GM23248 (cell line): ENCODE measurements at places on chromosomes 5 and 9. TPM values are rescaled to one million over a fixed set of nuclear protein-coding genes. Genes with fewer than 3 reads are reported as not detected.

Gene ADAMTS2
- 132 and 141 TPM in 2 replicates for total RNA-seq

Gene PCDHB16
- total RNA-seq, result 4.2 and 5.1 TPM in 2 replicates

Gene FGD3
- not detected in 2 replicates for total RNA-seq

Gene KIF20A
- total RNA-seq, result 26.0 and 27.3 TPM in 2 replicates

Gene TNFSF15
- total RNA-seq, result under 0.01 TPM in 1 of 2 replicates, not detected in the other

Gene LCN10
- not detected in 2 replicates for total RNA-seq

Gene IL33
- total RNA-seq, result 3.8 and 4.7 TPM in 2 replicates

Gene ETF1
- 124 and 136 TPM in 2 replicates for total RNA-seq

Gene PCDHB10
- total RNA-seq, result 1.3 and 2.9 TPM in 2 replicates

Gene FOXD4L6
- 0.22 TPM in 1 of 2 replicates, not detected in the other for total RNA-seq

Gene PCA3
- not detected in 2 replicates for total RNA-seq

Gene SPAAR
- total RNA-seq, result not detected in 2 replicates

Gene ZDHHC11B
- total RNA-seq, result not detected in 2 replicates

Gene OR2V1
- total RNA-seq, result not detected in 2 replicates

Gene CDH10
- 1.6 and 5.7 TPM in 2 replicates for total RNA-seq

Gene FBP1
- total RNA-seq, result not detected in 2 replicates

Gene FSTL4
- not detected in 2 replicates for total RNA-seq

Gene IFT74
- 9.6 and 10.1 TPM in 2 replicates for total RNA-seq

Gene FREM1
- 0.11 and 0.51 TPM in 2 replicates for total RNA-seq

Gene IL13
- total RNA-seq, result not detected in 2 replicates

Gene PCDH12
- 0.13 TPM in 1 of 2 replicates, not detected in the other for total RNA-seq

Gene SNAPC4
- total RNA-seq, result 5.2 and 8.2 TPM in 2 replicates

Gene PHF2
- 12.5 and 16.5 TPM in 2 replicates for total RNA-seq

Gene C1QTNF3
- total RNA-seq, result 0.11 and 0.38 TPM in 2 replicates

Gene PSAT1
- 368 and 376 TPM in 2 replicates for total RNA-seq

Gene PCDHGA5
- 0.86 and 1.3 TPM in 2 replicates for total RNA-seq

Gene PLAC8L1
- 2.3 TPM in 1 of 2 replicates, not detected in the other for total RNA-seq

Gene BNC2
- total RNA-seq, result 18.5 and 18.6 TPM in 2 replicates

Gene RAB3C
- total RNA-seq, result not detected in 2 replicates

Gene SPOCK1
- 238 and 268 TPM in 2 replicates for total RNA-seq

Gene PKD2L2
- not detected in 2 replicates for total RNA-seq

Gene TAF11L3
- not detected in 2 replicates for total RNA-seq
